ENCODE measurements at places on chromosomes 5 and 9.

GRCh38 chr5:54278036-54278830 lies 32.1 kb downstream of the ARL15 start:
- DNase-seq = no peak

DNA sequence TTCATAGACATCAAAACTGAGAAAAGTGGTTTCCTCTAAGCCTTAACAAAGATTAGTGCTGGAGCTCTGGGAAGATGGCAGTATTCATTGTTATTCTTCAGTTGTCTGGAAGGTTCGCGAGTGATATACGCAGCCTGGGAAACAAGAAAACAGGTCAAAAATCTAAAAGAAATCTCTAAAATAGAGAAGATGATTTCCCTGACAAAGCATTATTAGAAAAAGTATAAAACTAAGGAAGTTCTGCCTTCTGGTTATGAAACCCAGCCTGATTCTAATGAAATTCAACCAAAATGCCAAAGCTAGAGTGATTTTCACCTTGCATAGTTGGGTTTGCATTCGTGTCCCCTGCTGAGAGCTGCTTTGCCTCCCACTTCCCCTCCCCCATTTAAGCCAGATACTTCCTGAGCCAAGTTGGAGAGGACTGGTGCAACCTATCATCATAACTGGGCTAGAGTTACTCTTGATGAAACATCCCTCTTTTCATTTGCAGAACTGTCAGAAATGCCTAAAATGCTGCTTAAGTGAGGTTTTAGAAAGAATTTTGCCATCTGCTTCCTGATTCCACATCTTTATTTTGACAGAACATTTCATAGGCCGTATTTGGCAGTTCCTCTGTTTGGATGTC lies 48.4 kb downstream of the NDFIP1 start:
- DNase-seq = no peak

GRCh38 chr5:171299228-171299627 lies 9.8 kb upstream of the TLX3 start:
- no peak for DNase-seq

DNA sequence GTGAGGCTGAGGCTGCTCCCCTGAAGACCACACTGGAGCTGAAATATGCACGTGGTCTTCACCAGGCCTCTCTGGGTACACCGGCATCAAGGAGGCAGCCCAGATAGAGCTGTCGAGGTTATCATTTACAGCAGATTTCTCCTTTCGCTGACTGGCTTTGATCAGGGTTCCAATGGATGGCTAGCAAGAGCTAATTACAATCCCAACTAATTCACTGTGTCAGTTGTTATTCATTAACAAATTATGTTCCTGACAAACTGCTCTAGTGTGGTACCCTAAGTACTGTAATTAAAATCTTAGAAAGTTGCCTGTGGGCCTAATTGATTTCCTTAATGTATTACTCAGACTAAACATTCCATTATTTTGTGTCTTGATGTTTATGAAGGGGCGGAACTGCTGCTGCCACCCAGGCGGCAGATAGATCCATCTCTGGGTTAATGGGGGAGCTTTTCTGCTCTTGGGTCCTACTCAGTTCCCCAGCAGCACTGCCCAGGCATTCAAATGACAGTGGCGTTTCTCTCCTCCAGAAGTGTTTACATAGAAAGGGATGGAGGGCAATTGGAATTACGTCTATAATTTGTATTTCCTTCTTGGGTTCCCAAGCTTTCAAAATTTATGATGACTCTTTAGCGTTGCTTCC lies 71.7 kb upstream of the RAD23B start:
- DNase-seq = no peak

DNA sequence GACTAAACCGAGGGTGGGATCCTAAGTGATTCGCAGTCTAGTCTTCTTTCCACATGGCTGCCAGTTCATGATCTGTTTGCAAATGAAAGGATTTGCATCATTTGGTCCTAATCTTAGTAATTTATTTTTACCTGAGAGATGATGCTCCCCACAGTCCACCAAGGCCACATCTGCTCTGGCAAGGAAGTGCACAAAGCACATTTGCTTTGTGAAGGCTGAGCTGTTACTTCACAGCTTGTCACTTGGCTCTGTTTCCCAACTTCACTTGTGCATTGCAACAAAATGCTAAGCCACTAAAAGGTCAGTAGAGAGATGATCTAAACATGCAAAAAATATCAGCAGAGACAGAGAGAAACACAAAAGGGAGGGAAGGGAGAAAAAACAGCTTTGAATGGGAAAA lies 128.5 kb upstream of the VLDLR start:
- DNase-seq = no peak

DNA sequence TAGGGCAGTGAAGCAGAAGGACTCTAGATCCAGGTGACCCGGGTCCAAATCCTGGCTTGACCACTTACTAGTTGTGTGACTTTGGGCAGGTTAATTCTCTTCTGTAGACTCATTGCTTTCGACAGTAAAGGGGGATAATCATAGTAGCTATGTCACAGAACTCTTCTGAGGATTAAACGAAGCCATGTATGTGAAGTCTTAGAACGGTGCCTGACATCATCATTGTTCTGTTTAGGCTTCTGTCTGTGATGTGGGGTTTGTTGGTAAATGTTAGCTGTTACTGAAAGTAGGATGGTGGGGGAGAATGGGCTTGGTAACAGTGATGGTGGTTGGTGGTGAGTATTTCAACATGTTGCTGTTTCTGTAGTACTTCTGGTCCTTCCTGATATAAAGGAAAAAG lies 73.7 kb downstream of the MAP1B start:
- DNase-seq = no peak

DNA sequence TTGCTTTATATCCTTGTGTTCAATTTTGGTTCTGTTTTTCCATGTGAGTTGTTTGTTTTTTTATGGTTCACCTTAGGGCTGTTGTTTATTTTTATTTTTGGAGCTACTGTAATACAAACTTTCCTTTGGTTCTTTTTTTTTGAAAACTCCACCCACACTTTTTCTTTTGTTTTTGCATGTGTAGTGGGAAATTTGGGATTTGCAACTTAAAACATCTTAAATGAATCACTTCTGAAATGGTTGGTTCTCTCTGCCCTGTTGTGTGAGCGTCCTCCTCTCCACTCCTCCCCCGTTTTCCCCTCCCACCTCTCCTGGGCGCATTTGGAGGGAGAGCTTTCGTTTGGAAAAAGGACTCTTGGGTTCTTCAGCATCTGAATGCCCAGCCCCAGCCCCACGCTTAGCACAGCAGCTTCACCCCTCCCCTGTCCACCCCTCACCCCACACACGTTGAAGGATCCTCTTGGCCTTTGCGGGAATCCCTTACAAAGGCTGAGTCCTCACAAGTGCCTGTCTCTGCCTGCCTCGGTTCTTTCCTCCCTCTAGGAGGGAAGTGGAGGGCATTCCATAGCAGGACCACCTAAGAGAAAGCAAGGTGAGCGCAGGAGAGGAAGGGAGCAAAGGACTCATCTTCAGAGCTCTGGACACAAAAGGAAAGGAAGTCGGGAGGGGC lies 67.2 kb downstream of the DMRT1 start:
- DNase-seq = no peak

GRCh38 chr5:96093340-96093739 lies 131.7 kb upstream of the ELL2 start:
- DNase-seq = no peak

DNA sequence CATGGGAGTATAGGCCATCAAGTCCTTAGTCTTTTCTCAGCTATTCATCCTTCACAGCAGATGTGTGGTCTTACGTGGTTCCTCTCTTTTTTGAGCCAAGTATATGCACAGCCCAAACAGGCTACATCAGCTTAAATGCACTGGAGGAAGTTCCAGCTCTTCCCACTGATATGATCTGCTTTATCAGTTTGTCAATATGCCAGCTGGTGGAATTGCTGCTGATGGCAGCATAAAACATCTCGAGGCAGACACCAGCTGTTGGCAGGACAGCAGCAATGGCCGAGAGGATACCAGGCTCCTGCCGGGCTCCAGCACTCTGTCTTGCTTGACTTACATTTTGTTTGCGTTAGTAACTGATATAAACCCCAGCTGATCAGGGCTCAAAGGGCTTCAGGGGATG lies 143.4 kb downstream of the TENT4A start:
- no peak for DNase-seq

GRCh38 chr5:10485142-10485795 lies 43.6 kb downstream of the ROPN1L start:
- DNase-seq = no peak

DNA sequence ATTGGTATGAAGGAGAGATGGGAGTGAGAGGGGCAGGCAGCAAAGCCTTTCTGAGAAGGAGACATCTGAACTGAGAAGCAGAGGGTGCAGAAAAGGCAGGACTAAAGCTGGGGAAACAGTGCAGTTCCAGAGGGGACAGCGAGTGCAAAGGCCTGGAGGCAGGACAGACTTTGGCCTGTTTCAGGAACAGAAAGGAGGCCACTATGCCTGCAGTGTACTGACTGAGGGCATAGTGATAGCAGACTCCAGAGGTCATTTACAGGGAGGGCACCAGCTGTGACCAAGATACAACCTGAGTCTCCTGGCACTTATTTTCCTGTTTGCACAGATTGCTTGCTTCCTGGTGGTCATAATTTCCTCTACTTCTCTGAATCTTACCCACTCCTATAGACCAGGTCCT lies 29.6 kb downstream of the SPARC start:
- DNase-seq = no peak

DNA sequence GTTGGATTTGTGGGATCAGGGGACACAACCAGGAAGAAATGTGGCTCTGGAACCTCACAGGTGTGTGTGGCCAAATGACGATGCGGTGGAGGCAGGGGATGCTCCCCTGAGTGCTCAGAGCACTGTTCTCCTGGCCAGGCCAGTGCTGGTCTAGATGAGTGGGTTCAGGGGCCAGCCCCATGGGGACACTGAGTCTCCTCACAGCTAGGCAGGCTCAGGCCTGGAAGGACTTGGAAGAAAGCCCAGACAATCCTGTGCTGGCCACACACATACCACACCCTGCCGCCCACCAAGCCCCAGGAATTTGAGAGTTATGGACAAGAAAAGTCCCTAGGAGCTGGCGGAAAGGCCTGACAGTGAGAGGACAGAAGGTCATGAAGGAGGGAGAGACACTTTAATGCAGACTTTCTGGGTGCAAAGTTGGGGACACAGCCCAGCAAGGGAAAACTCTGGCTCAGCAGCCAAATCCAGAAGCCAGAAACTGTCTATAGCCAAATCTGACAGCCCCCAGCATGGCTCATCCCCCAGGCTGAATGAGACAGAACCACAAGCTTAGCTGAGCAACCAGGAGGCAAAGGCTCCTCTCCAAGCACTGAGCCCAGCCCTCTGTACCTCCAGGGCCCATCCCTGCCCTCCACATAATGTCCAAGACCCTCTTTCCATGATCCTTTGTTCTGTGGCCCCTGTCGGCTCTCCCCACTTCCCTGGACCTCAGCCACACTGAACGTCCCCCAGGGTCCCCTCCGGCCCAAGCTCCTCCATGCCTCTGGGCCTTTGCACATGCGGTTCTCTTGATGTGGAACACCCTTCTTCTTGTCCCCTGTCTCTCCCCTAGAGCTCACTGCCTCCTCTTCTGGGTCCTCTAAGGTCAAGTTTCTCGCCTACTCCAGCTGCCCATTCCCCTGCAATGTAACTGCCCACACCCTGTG lies 22.4 kb downstream of the LHX6 start:
- no peak for DNase-seq

- no peak for DNase-seq
Measured at GRCh38 chr9:92721548-92721947, 43.1 kb downstream of the BICD2 start.

DNA sequence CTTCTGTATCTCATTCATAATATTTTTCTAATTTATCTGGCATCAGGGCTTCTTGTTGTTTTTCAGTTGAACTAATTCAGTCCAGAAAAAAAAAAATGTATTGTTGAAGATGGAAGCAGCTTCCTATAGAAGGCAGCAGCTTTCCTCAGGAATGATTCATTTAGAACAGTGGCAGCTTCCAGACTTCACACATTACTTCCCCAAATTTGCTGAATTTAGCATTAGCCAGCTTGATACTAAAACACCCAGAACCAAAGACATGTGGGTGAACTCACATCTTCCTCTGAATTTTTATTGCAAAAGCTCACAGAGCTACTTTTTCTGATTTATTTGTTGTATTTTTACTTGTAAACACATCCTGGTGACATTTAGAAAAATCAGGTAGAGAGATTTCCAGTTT lies 53.8 kb downstream of the HCN1 start:
- no peak for DNase-seq

DNA sequence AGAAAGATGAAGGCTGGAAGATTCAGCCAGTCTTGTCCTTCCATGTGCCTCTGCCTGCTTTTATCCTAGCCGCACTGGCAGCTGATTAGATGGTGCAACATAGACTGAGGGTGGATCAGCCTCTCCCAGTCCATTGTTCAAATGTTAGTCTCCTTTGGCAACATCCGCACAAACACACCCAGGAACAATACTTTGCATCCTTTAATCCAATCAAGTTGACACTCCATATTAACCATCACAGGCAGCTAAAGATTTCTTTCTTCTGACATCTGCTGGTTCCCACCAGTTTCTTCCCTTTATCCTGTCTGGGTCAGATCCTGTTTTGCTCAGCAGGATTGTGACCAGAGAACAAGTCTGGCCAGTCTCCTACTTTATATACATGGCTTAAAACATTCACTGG lies 276.5 kb upstream of the TYRP1 start:
- no peak for DNase-seq

- DNase-seq = no peak
Measured at GRCh38 chr9:93058355-93059010, at the start of gene SUSD3. SUSD3 (plus strand) TSS chr9:93058701; CDS start chr9:93058743, 42 bp downstream.

DNA sequence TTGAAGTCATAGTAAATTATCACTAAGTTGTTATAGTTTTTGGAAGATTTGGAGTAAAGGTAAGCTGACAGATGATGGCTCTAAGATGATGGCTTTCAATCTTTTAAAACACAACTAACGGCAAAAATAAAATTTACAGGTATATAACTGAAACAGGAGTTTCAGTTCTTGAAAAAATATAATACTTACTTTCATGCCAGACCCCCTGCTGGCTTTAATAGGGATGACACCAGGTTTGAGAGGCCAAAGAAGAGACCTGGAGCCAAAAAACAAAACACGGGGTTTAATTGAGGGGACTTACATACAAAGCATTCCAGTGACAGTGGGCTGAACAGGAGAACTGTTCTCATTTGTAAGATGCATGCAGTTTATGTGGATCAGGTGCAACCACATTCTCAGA lies 301.7 kb upstream of the PCSK5 start:
- DNase-seq = no peak

- no peak for DNase-seq
Measured at GRCh38 chr9:134939080-134939733, 21.5 kb upstream of the FCN1 start.

- no peak for DNase-seq
Measured at GRCh38 chr5:149453618-149454415, 74.7 kb upstream of the IL17B start.

- DNase-seq = no peak
Measured at GRCh38 chr5:31758803-31759425, 120.0 kb downstream of the PDZD2 start.

GRCh38 chr5:8813180-8813579 lies 732.7 kb downstream of the SEMA5A start:
- no peak for DNase-seq

GRCh38 chr5:76351577-76351976 lies 51.5 kb upstream of the IQGAP2 start:
- no peak for DNase-seq

DNA sequence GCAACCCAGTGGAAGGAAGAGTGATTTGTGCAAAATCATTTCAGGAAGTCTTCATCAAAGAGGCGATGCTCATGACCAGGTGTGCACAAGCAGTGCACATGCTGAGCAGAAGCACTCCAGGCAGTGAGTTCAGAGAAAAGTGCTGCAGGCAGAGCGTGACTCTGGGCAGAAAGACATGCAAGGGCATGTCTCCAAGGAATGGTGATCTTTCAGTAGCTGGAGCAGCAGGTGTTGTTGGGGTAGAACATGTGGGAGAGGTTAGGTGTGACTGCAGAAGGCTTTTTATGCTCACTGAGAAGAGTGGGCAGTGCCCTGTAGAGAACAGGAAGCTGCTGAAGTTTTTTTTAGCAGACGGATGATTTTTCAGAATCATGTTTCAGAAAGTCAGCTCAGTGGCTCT lies 545.4 kb upstream of the TLE4 start:
- DNase-seq = no peak
